Stimulated activated CD8-positive, alpha-beta memory T cell treated with anti-CD3 and anti-CD28 coated beads, Interleukin-2, amount 100 ng/mL, for 48 hours (primary cell): ENCODE measurements at places on chromosomes 2 and 18.
A peak's percentile ranks its signal among the peaks of the same experiment; 100 is the strongest.

DNA sequence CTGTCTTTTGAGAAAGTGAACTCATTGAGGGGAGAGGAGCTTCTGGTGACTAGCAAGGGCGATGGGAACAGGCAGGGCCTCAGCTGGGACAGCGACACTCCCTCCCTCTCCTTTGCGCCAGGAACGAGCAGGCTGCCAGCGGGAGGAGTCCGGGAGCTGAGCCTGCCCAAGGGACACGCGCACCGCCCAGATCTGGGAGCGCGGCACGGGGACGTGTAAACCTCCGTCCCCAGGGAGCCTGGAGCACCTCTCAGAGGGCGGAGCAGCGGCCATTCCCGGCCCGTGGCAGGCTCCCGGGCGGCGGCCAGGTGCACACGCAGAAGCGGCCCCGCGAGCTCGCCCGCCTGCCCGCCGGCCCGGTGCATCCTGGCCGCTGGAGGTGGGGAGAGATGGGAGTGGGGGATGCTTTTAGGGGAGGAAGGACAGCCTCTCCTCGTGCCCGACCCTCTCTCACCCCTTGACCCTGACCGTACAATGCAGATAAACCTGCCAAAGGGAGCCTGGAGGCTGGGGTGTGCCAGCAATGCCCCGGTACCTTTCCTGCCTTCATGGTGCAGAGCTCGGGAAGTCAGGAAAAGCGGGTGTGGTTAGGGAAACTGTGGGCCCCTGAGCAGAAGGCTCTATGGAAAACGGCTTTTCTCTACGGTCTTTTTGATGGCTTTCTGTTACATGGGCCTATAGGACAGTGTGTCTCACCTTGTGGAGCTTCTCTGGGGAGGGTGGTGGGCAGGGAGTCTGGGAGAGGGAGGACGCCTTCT is 2.2 kb downstream of the AQP4 start:
- no peak for DNase-seq

GRCh38 chr2:224532931-224533330 is 52.2 kb downstream of the CUL3 start:
- DNase-seq = no peak

DNA sequence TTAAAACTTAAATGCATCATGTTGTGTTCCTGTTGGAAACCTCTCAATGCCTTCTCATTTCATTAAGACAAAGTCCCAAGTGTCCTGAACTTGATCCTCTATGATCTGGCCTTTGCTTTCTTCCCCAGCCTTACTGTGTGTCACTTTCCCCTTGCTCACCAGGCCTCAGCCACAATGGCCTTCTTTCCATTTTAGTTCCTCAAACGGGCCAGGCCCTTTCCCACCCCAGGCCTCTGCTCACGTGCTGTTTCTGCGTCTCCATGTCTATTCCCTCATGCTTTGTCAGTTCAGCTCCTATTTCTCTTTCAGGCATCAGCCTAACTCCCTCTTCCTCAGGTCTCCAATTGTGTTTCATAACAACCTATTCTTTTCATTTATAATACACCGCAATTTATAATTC is 19.5 kb downstream of the CXCR4 start:
- DNase-seq = no peak

GRCh38 chr2:230927711-230928341 is 2.8 kb upstream of the GPR55 start:
- no peak for DNase-seq

DNA sequence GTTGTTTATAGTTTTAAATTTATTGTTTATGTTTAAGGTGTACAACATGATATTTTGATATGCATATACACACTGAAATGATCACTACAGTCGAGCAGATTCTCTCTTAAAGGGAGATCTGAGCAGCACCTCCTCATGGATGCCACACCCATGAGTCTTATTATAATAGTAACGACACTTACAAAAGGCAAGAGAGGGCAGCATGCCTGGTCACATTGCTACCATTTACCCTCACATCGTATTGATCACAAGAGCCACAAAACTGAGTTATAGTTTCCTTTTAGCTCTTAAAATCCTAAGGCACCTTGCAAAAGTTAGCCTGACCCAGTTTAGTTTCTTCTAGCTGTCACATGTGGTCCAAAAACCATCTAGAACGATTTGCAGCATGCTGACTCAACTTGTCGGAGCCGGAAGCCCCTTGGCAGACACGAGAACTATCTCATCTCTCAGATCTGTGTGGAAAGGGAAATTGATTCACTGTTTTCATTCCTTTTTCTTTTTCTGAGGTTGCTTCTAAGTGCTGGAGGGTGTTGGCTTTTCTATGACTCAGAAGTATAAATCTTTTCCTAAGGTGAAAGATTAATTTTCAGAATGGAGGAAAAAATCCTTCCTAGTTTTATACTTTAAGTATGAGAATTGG is 85.3 kb downstream of the CDC42EP3 start:
- peak; percentile 35 for DNase-seq

DNA sequence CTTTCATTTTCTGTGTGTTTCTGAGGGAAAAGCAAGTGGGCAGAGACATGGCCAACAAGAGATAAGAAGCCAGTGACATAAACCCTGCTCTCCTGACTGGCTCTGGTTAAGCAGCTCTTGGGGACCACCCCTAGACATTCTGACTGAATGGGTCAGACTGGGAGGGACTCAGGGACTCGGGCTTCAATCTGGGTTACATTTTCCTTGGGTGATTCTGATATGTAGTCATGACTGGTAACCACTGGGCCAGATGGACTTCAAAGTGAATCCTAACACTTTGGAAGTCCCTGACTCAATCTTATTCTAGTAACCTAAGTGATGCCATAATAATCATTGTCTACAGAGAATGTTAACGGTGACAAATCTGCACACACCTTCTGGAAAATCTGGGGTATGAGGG is 397.8 kb downstream of the NBAS start:
- DNase-seq = no peak

- no peak for DNase-seq
Observed at GRCh38 chr2:168583064-168583709, 127.1 kb downstream of the CERS6 start.

- DNase-seq = no peak
Observed at GRCh38 chr2:184793176-184793575, 194.8 kb downstream of the ZNF804A start.

DNA sequence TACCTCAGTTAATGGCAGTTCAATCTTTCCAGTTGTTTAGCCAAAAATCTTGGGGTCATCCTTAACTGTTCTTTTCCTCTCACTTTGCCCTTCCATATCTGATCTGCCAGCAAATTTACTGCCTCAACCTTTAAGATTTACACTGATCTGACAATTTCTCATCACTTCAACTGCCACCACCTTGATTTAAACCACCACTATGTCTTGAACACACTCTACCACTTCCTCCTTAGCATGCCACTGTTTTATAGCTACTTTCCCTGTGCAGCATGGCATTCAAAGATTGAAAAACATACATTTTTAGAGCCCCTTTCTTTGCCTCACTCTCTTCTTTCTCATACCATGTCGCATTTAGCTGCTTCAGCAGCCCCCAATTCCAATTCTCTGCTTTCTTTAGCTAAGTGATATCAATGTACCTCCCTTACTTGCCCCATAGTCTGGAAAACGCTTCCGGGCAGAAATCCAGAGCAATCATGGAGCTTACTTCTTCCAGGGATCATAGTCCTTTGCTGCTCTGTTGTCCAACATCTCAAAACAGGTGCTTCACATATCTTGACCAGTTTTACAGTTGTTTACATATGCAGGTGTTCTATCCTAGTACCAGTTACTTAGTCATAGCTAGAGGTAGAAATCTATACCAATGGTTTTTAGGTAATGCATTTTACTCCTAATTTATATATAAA is 10.9 kb downstream of the PGAP1 start:
- no peak for DNase-seq

DNA sequence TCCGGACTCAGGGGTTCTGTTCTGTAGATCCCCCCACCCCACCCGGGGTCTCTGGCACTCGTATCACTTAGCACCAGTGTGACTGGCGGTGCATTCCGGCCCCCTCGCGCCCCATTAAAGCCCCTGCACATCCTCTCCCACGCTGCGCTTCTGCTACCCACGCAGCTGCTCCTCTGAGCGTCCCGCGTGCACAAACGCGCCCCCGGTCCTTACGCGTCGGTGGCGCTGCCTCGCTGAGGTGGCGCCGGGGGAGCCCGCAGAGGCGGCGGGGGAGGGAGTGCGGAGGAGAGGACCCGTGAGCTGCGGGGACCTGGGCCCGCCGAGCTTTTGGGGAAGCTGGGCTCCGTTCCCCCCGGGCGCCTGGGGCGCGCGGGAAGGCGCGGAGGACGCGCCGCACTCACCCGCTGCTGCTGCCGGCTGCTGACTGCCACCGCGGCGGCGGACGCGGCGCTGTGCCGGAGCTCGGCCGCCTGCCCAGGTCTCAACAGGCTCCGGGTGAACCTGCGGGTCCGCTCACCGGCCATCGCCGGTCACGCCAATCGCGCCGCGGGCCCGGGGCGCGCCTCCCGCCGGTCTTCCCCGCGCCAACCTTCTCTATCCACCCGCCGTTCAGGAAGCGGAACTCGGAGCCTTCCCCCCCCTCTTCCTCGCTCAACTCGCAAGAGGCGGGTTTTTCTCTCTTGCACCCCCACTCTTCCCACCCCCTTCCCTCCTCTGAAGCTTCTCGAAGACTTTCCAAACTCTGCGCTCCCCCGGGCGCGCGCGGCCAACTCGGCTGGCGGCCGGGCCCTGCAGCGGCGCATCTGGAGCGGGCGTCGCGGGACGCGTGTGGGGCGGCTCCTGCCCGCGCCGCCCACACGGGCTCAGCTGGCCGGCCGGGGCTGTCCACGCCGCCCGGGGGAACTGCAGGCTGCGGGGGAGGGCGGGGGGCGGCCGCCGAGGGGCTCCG is at the start of gene DOCK10:
TSS of gene DOCK10 (minus strand) at position 618 of the 949 bp plus-strand sequence. CDS start at position 524, 94 bp downstream.
- peak; percentile 43 for DNase-seq
